MG63 (cell line): ENCODE measurements at places on chromosomes 5 and 9.

DNA sequence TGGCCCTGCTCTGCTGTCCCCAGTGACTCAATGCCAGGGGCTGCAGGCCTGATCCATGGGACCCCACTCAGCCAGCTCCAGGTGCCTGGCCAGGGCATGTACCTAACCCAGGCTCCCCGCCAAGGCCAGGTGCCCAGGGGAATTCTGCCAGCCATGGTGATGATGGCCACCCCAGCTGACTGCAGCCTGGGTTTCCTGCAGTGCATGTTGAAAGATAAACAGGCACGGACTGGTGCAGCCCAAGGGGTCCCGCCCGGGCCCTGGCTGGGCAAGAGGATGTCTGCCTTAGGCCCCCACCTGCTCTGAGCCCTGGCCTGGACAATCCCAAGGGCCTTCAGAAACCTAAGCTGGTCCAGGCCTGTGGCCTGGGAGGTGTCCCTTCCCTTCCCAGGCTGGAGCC, 1.2 kb downstream of the ABCA2 start:
- no peak for DNase-seq

DNA sequence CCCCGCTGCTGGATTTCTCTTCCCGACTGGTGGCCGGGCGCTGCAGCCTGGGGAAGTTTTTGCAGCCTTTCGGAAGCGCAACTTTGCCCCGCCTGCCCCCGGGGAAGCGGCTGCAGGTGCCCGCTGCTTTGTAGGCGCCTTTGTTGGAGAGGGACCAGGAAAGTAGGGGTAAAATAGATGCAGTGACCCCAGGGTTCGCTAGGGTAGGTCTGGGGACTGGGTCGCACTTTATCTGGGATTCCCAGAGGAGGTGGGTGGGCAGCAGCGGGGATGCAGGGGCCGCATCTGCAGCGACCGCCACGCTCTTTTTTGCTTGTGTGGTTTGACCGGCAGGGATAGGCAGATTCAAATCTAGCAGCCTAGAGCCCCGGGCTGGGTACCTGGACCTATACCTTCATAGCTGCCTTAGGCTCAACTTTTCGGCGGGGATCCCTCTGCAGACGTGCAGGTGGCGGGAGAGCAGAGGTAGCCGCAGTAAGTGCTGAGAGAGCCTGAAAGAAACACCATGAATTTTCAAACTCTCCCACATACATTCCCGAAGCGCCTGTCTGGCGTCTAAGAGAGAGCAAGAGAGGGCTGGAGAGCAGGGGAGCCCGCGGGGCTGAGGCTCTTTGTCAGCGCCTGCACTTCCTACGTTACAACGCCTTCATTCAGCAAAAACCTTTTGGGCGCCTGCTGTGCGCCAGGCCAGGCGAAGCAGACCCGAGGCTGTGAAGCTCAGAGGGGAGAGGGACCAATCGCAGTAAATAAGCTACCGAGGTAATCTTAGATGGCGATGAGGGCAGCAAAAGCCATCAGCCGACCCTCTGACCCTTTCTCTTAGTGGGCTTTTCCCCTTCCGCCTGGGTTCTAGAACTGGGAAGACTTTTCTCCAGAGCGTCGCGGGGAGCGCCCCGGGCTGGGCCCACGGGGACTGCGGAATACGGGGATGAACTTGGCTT, 642 bp downstream of the SV2C start:
- no peak for DNase-seq

GRCh38 chr5:172897481-172898217, 61.6 kb upstream of the RPL26L1 start:
- DNase-seq: peak; percentile 98

- DNase-seq: no peak
Observed at GRCh38 chr9:121268598-121268850, 562 bp downstream of the GSN start.

DNA sequence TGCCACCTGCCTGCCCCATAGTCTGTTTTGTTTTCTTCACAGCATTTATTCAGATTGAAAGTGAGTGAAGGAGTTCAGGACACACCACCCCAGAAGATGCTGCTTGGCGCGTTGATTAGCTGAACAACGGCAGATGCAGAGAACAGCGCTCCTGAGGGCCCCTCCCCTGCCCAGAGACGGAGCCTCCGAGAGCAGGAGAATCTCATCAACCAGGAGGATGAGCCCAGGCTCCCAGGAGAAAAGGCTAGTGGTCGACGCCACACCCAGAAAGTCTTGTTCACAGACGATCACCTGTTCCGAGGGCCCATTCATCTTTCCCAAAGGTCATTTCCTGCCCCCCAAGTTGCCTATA, 180.4 kb upstream of the PPP1R26 start:
- no peak for DNase-seq

- DNase-seq: no peak
Observed at GRCh38 chr9:109789971-109790370, 10.0 kb downstream of the PALM2AKAP2 start.

DNA sequence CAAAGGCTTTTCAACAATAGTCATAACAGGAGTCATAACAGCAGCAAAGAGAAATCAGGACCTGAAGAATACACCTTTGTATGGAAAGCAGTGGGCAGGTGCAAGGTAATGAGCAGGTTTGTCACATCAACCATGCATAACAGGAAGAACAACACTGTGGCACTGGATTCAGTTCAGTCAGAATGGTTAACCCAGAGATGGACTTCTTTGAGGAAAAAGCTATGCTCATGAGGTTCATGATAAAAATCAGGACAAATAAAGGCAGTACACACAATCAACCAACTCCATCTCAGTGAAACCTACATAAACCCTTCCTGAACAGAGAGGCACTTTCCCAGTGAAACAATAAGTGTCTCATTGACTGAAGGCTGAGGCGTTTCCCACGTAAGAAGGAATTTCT, 27.0 kb downstream of the ABITRAM start:
- DNase-seq: no peak

GRCh38 chr9:89065921-89066320, 74.7 kb downstream of the S1PR3 start:
- DNase-seq: no peak

GRCh38 chr5:72788866-72789505, 27.5 kb upstream of the TNPO1 start:
- DNase-seq: peak; percentile 31

GRCh38 chr5:83538786-83539462, 67.4 kb downstream of the VCAN start:
- DNase-seq: no peak

GRCh38 chr9:75146229-75146628, 57.9 kb downstream of the OSTF1 start:
- no peak for DNase-seq

GRCh38 chr5:164203581-164204225, 698.3 kb downstream of the MAT2B start:
- peak; percentile 28 for DNase-seq

DNA sequence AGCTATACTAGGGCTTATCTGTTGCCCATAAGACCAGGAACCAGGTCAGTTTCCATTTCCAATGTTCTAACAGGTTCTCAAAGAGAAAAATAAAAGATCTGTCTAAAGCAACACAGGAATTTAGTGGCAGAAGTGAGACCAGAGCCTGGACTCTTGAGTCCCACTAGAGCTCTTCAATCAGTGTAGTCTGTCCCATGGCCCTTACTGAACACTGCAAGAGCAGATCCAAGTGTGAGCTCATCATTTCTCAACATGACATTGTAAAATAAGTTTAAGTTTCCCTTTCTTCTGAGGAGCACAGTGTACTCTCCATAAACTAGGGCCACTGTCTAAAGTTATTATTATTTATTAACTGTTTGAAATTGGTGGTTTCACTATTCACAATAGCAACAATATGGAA, 8.6 kb upstream of the PAPPA start:
- no peak for DNase-seq

GRCh38 chr5:6319116-6319515, 59.2 kb downstream of the MED10 start:
- peak; percentile 31 for DNase-seq

GRCh38 chr5:8600843-8601242, 731.9 kb downstream of the MTRR start:
- DNase-seq: no peak

DNA sequence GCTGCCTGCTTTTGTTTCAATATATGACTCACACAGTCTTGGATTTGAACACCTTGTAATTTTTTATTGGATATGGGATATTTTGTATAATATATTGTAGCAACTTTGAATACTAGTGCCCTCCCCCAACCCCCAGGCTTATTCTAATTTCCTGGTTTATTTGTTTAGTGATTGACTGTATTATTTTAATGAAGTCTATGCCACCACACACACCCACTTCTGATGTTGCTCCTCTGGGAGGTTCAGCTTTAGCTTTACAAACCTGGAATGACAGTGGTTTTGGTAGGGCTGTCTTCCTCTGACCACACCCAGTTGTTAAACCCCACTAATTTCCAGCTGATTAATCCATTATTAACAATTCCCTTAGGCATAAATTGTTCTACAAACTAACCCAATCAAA, 206.1 kb upstream of the NFIL3 start:
- DNase-seq: no peak

- DNase-seq: peak; percentile 14
Observed at GRCh38 chr9:35396560-35397215, 93.2 kb upstream of the RUSC2 start.

DNA sequence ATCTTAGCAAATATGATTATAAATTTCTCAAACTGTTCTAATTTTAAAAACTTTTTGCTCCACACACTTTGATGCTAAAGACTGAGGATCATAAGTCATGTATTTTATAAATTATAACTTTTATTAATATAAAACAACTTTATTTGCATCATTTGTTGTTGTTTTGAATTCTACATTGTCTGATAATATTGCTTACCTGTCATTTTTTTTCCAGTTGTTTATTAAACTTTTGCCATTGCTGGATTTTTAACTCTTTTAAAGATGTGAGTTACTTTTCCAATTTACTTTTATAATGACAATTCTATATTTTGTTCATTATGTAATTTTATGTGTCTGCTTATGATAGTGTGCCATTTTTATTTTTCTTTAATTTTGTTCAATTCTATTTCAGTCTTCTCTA, 2071.2 kb upstream of the C9orf72 start:
- no peak for DNase-seq

GRCh38 chr9:132440735-132441134, 30.7 kb downstream of the CFAP77 start:
- no peak for DNase-seq

DNA sequence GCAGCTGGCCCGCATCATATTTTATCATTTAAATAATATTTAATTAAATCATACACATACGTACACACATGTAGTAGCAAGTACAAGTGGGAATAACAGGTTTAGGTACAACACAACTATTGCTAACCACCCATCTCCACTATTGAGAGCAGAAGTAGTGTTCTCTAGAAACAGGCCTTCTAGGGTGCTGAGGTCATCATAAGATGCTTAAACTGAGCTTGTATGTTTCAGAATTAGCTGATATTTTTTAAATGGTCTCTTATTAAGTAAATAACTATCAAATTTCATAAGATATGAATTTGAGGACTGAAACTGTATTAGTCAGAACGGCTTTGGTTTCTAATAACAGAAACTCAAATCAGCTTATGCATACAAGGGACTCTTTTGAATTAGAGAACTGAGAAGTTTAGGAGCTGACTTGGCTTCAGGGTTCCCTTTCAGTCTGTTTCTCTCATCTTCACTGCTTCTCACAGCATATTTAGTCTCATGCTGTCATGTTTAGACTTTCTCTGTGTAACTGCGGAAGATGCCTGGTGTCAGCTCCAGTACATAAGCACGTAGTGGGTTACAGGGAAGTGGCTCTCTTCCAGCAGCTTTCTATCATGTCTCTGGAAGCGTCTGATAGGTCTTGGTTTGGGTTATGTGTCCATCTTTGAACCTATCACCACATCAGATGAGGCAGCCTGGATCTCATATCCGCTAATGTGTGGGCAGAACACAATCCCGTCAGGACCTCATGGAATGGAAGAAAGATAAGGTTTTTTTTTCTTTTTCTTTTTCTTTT, 25.0 kb upstream of the OCLN start:
- DNase-seq: no peak

GRCh38 chr5:64331597-64332277, 166.1 kb downstream of the RNF180 start:
- no peak for DNase-seq

DNA sequence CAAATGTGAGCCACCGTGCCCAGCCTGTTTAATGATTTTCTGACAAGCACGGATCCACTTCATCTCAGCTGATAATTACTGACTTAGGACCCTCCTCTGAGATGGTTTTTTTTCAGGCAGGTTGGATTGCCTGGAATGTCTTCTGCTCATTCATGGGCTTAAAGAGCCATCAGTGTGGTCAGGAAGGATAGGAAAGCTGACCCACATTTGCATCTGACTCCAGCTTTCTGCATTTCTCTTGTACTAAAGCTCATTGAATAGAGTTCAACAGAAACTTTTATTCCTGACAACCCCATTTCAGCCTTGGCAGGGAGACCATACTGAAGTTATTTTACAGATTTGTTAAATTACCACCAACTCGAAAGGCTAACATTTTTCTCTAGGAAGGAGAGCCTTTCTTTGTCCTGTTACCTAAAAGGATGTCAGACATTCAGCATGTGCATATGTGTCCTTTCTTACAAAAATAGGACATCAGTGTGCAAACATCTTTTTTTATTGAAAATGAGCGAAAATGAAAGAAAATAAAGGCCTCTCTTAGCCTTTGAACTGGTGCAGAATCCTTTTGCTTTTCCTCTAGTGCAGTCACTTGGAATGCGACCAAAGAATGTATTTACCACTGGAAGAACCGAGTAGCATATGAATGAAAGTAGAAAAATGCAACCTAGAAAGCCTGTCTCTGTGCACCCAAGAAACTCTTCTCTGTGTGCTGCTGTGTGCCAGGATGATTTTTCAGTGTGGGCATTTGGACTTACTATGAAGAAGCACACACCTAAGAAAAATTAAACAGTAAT, 26.6 kb downstream of the ADCY2 start:
- DNase-seq: no peak

DNA sequence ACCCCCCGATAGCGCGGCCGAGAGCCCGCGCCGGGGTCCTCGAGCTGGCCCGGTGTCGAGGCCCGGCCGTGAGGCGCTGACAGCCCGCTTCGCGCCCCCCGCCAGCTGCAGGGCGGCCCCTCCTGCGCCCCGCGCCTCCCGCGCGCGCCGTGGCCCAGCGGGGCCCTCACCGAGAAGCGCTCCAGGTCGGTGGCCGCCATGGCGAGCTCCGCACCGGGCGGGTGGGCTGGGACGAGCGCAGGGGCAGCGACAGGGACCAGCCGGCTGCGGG, 166 bp downstream of the SEPTIN8 start:
- DNase-seq: no peak
